Spinal cord (tissue), 10 donors: ENCODE measurements at places on chromosomes 2 and 18. TPM values are rescaled to one million over a fixed set of nuclear protein-coding genes. Genes with fewer than 3 reads are reported as not detected.

MGAT5 gene
- 45.8 TPM for polyA plus RNA-seq

CHRNG gene
- polyA plus RNA-seq = 0.35 TPM

RAMP1 gene
- 131 TPM for polyA plus RNA-seq

KCNE4 gene
- polyA plus RNA-seq = 8.3 TPM

STK39 gene
- 64.0 TPM for polyA plus RNA-seq

SULT1C2 gene
- 2.8 TPM for polyA plus RNA-seq

EIPR1 gene
- 38.9 TPM for polyA plus RNA-seq

HRH4 gene
- polyA plus RNA-seq = 0.18 TPM

PHLPP1 gene
- 62.2 TPM for polyA plus RNA-seq

CDK15 gene
- polyA plus RNA-seq = 0.30 TPM

MFSD2B gene
- 4.7 TPM for polyA plus RNA-seq

SFTPB gene
- polyA plus RNA-seq = not detected

POMC gene
- 4.3 TPM for polyA plus RNA-seq

DSC2 gene
- polyA plus RNA-seq = 2.0 TPM

COLEC11 gene
- polyA plus RNA-seq = 1.2 TPM

FOXD4L1 gene
- polyA plus RNA-seq = 1.6 TPM

MYO5B gene
- polyA plus RNA-seq = 3.1 TPM

PER2 gene
- 9.9 TPM for polyA plus RNA-seq

HAAO gene
- polyA plus RNA-seq = 9.7 TPM

ZBTB7C gene
- 9.4 TPM for polyA plus RNA-seq

OST4 gene
- polyA plus RNA-seq = 225 TPM

CCDC150 gene
- 6.8 TPM for polyA plus RNA-seq

ASPRV1 gene
- 7.0 TPM for polyA plus RNA-seq

ADAM23 gene
- polyA plus RNA-seq = 50.5 TPM

BOK gene
- 52.7 TPM for polyA plus RNA-seq

OTOS gene
- polyA plus RNA-seq = not detected

SCN2A gene
- 58.6 TPM for polyA plus RNA-seq

SKA1 gene
- polyA plus RNA-seq = 3.7 TPM

TEX44 gene
- polyA plus RNA-seq = not detected

C2orf66 gene
- polyA plus RNA-seq = 1.4 TPM

CNGA3 gene
- polyA plus RNA-seq = 15.2 TPM

RGPD3 gene
- 0.20 TPM for polyA plus RNA-seq

COL6A3 gene
- 41.3 TPM for polyA plus RNA-seq

TPO gene
- 0.48 TPM for polyA plus RNA-seq

CRYBA2 gene
- polyA plus RNA-seq = 0.63 TPM

GPR39 gene
- polyA plus RNA-seq = 1.4 TPM

KCNJ3 gene
- polyA plus RNA-seq = 11.6 TPM

PHOSPHO2 gene
- polyA plus RNA-seq = 11.1 TPM

MC5R gene
- polyA plus RNA-seq = 0.42 TPM

HOXD10 gene
- 0.92 TPM for polyA plus RNA-seq

REG1B gene
- polyA plus RNA-seq = not detected

TMEM37 gene
- 1.6 TPM for polyA plus RNA-seq

GPR35 gene
- polyA plus RNA-seq = 1.9 TPM

KIF5C gene
- 197 TPM for polyA plus RNA-seq

METAP1D gene
- 10.6 TPM for polyA plus RNA-seq

FSHR gene
- polyA plus RNA-seq = not detected

LCT gene
- polyA plus RNA-seq = 0.08 TPM

OSR1 gene
- 40.6 TPM for polyA plus RNA-seq

METTL8 gene
- polyA plus RNA-seq = 15.6 TPM

SERPINB13 gene
- not detected for polyA plus RNA-seq

AQP12B gene
- 0.44 TPM for polyA plus RNA-seq

SCTR gene
- polyA plus RNA-seq = 1.8 TPM

LDLRAD4 gene
- 33.1 TPM for polyA plus RNA-seq

DSC3 gene
- polyA plus RNA-seq = 0.78 TPM

MGAT4A gene
- 25.2 TPM for polyA plus RNA-seq

PLA2R1 gene
- polyA plus RNA-seq = 14.0 TPM
